ENCODE measurements at places on chromosomes 6 and 20.

DNA sequence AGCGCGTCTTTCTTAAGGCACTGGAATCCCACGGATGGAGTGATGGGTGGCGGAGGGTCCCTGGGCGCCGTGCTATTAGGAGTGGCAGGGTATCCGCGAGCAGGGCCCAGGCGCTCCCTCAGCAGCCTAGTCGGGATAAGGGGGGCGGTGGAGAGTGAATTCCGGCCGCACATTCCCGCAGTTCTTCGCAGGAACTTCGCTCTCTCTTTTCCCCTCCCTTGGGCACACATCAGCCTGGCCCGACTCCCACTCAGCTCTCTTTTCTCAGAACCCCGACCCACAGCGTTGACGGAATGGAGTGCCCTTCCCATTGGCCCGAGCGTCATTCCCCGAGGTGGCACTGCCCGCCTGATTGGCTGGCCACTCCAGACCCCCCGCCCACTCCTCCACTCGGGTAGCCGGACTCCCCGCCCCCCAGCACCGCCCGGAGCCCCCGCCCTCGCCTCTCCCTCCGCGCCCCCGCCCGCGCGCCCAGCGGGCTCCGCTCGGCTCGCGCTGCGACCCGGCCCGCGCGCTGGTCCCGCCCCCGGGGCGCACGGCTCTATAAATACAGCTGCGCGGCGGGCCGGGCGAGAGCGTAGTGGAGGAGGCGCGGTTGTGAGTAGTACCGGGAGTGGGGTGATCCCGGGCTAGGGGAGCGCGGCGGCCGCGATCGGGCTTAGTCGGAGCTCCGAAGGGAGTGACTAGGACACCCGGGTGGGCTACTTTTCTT, at the start of gene ID4:
Gene ID4, plus strand, starts transcription at position 572 of the 712 bp plus-strand sequence. CDS start 385 bp downstream, outside the sequence.
- DNase-seq, result peak; percentile 32

GRCh38 chr6:24720131-24720603, 1.2 kb upstream of the C6orf62 start:
- DNase-seq, result peak; percentile 55

DNA sequence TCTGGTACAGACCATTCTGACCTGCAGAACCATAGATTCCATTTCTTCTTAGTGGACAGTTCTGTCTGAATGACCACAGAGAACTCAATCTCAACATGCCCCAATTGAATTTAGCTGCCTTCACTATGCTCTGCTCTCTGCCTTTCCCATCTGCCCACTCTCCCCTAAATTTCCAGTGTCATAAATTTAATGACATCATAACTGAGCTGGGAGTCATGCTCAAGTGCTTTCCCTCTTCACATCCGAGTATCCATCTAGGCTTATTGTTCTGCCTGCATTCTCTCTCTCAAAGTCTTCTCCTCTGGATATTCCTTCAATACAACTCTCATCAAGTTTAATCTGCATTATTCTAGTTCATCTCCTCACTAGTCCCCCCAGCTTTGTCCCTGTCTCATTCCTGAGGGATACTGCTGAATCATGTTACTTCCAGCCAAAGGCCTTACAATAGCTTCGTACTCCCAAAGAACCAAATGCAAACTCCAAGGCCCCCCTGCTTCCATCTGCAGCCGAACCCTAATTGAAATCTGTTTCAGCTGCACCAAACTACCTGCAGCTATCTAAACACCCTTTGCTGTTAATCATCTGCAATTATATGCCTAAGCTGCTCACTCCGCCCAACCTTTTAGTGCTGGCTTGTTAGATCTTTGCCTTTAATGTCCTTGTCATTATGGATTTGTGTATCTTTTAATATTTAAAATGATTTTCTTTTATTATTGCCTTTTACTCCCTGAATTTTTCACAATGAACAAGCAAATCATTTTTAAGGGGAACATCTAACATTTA, 46.1 kb downstream of the SLC35B3 start:
- DNase-seq, result no peak

- peak; percentile 16 for DNase-seq
Measured at GRCh38 chr6:122400121-122400450, 634 bp downstream of the HSF2 start.

DNA sequence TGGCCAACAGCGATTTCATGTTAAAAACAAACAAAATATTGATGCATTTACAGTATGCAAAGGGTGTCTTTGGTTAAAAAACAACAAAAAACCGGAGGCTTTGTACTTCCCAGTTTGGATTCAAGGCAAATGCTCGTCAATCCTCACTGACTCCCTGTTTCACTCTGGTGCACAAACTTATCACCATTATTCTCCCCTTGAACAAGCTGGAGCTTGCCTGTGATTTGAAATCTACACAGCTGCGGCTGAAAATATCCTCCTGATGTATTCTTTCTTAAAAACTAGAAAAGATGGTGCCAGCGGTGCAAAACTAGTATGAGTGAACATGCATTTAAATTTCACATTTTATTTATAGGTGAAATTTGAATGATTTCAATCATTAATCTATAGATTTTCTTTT, 3.3 kb downstream of the PERP start:
- no peak for DNase-seq

Data from ACHN (cell line).